BE2C (cell line): ENCODE measurements at places on chromosomes 1 and 21.

DNA sequence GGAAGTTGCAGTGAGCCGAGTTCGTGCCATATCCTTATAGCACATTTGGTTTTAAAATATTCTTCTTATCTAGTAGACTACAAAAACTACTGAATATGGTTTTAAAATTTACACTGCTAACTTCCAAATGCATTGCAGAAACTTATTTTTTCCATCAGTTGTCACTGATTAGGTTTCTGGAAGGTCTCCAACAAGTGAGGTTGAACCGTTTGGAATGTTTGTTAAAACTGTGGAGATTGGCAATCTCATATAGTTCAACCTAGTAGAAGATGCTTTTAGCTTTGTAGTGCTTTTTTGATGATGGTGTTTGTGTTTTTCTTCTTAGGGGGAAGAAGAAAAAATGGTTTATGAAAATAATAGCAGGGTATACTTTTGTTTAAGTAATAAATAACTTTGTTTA is 12.9 kb downstream of the CENPF start:
- no peak for DNase-seq

DNA sequence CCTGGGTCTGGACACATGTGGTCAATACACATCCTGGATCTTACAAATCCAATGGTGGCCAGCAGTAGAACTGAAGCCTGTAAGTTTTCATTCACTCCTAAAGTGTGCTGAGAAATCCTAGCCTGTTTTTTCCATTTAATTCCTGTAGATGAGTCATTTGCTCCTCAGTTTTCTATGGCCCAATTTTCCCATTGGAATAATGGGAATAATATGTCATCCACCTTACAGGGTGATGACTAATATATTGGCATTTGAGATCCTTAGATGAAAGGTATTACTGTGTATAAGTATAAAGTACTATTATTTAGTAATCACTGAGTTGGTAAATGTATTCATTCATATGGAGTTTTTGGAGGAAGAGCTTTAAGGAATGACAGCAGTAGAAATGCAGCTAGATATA is 89.7 kb upstream of the ADAR start:
- no peak for DNase-seq

GRCh38 chr1:4928186-4928585 is 273.8 kb downstream of the AJAP1 start:
- no peak for DNase-seq

- DNase-seq: no peak
Observed at GRCh38 chr1:12447307-12447706, 170.7 kb downstream of the DHRS3 start.

- no peak for DNase-seq
Observed at GRCh38 chr21:41622831-41623548, 115.0 kb upstream of the TMPRSS2 start.

DNA sequence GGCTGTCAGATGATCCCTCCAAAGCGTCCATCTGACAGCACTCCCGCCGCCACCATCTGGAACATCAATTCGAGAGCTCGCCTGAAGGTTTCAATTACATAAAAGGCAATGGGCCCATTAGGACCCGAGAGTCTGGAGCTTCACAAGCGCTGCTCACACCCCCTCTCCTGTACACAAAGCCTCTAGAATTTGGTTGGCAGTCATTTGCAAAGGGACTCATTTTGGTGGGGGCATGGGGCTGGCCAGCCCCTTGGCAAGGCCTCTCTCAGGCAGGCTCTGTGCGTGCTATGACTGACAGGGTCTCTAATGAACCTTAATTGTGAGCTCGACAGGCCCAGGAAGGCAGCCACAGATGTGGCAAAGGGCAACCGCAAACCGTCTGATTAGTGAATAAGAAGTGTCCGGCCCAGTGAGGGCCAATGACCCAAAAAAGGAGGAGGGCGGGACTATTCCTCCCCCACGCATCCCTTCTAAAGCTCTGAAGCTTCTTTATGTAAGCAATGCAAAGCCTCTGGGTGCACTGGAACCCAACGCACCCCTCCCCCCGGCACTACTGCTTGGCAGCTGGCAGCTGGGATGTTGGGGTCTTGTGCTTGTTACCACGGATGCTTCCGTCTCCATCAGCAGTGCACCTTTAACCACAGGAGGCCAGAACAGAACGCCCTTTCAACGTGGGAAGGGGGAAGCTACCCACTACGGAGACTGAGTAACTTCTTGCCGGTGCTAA is 79.4 kb downstream of the CAPZB start:
- DNase-seq: peak; percentile 49

DNA sequence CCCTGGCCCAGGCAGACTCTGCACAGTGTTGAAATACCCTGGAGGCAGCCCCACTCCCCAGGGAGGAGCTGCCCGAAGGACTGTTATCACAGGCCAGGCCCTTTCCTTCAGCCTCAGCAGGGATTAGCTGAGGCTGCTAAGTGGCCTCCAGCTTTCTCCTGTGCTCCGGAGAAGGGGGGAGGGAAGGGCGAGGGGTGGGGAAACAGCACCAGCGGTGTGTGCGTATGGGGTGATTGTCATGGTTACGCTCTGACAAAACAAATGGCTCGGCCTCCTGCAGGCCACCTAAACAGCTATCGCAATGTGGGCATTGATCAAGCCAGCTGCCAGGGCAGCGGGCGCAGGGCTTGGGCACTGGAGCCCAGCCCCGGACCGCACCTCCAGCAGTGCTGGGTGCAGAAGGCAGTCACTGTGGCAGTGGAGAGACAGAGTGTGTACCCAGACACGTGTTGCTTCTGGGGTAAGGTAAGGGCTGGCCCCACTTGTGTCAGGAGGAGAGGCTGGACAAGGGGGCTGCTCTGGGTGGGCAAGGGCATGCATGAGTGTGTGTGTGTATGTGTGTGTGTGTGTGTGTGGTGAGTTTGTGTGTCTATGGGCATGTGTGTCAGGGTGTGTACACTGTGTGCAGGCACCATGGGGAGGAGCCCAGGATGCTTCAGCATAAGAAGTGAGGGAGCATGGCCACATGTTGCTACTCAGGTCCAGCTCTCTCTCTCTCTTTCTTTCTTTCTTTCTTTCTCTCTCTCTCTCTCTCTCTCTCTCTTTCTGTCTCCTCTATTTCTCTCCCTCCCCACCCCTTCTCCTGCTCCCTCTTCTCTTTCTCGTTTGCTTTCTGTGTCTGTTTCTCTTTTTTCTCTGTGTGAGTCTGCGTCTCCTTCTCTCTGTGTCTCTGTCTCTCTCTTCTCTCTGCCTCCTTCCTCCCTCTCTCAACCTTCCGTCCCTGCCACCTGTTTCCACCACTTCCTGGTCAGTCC is at the start of gene VWA5B1:
TSS of gene VWA5B1 (plus strand) at position 252 of the 974 bp plus-strand sequence. CDS start 19,727 bp downstream, outside the sequence.
- peak; percentile 86 for DNase-seq

GRCh38 chr1:51549016-51549619 is 30.1 kb upstream of the EPS15 start:
- DNase-seq: no peak

GRCh38 chr21:46636550-46637285 is 1.2 kb downstream of the PRMT2 start:
- no peak for DNase-seq

GRCh38 chr1:172900376-172900997 is 150.3 kb downstream of the TNFSF18 start:
- no peak for DNase-seq

DNA sequence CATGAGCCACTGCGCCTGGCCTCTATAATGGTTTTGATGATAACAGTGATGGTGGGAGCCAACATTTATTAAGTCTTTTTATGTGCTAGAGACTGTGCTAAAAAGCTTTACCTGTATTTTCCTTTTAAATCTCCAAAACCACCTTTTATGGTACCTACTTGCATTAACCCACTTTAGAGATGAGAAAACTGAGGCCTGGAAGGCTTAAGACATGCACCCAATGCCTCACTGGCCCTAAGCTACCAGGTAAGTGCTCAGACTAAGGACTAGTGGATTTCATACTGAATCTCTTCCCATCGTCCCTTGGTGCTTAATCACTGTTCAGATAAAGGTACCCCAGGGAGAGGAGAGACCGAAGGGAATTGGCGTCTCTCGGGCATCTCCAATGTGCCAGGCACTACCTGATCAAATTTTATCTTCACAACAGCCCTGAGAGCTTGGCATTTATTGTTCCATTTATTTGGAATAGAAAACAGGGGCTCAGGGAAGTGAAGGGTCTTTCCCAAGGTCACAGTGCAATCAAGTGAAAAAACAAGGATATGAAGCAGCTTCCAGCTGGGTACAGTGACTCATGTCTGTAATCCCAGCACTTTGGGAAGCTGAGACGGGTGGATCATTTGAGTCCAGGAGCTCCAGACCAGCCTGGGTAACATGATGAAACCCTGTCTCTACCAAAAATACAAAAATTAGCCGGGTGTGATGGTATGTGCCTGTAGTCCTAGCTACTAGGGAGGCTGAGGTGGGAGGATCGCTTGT is 84.2 kb downstream of the LACTBL1 start:
- no peak for DNase-seq

- no peak for DNase-seq
Observed at GRCh38 chr1:113858418-113858817, 13.1 kb downstream of the PTPN22 start.

DNA sequence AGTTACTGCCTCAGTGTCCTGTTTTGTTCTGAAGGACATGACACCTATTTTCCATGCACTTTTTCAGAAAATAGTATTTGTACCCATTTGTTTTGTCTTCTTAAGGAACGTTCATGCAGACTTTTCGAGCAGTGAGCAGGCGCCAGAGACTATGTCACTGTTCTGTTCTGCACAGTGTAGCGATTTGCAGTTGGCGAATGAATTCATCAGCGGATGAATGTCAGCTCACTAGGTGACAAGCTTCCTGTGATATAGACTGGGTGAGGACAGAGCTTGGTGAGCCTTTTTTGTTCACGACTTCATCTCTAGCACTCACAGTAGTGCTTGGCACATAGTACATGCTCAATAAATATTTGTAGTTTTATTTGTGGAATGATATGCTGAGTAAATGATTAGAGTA is 177.8 kb downstream of the NFIA start:
- DNase-seq: no peak

- DNase-seq: no peak
Observed at GRCh38 chr1:183533617-183534174, 56.6 kb downstream of the NCF2 start.

GRCh38 chr1:165487921-165488320 is 43.0 kb upstream of the RXRG start:
- DNase-seq: no peak

DNA sequence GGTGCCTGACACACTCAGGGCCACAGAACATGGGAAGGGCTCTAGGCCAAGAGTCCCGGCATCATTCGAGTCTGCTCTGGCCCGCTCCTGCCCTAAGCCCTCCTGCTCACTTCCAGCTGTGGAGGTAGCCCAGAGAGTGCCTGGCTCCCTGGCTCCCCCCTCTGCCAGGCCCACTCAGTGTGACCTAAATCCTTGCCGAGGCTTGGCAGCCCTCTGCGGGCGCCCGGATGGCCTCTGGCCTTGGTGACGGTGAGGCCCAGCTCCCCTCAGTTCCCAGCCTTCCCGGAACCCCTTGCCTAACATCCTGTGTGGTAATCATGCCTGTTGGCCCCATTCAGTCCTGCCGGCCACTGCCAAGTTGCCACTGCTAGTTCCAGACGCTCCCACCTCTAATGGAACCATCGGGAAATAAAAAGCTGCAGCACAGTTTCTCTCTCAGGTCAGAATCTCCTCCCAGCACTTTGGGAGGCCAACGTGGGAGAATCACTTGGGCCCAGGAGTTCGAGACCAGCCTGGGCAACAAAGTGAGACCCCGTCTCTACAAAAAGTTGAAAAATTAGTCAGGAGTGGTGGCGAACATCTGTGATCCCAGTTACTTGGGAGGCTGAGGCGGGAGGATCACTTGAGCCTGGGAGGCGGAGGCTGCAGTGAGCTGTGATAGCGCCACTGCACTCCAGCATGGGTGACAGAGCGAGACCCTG is 1.2 kb upstream of the H6PD start:
- no peak for DNase-seq

DNA sequence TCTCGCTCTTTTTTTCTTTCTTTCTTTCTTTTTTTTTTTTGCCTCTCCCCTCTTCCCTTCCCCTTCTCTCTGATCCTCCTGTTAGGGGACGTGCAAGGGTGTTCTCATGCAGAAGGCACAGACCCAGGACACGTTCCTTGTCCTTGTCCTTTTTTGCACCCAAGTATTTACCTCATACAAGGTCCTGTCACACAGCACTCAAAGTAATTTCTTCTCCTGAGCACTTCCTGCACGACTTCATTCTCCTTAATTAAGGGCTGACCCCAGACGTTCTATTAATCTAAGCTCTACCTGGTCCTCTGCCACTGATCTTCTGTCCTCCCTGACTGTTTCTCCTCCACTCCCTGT is 424 bp upstream of the PCNX2 start:
- no peak for DNase-seq

DNA sequence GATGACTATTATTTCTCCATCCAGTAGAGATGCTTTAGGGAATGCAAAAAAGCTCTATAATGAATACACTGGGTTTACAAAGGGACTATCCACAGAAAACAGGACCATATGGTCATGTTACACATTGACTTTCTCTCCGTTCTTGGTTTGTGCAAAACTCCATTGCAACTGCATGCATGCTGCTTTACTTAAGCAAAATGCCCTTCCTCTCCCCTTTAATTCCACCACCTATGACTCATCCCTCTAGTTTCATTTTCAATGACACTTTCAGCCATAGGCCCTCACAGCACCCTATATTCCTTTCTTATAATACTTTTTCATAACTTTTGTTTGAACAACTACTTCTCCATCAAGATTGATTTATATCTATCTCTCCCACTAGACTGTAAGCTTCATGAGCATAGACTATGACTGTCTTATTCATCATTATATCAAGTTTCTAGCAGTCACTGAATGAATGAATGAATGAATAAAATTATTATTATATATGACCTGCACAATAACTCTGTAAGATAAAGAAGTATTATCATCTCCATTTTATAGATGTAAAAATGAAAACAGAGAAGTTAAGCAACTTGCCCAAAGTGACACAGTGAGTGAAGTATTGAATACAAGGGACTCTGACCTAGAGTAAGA is 248.9 kb downstream of the PLPP3 start:
- no peak for DNase-seq

GRCh38 chr21:37061926-37062592 is 10.8 kb downstream of the PIGP start:
- no peak for DNase-seq

DNA sequence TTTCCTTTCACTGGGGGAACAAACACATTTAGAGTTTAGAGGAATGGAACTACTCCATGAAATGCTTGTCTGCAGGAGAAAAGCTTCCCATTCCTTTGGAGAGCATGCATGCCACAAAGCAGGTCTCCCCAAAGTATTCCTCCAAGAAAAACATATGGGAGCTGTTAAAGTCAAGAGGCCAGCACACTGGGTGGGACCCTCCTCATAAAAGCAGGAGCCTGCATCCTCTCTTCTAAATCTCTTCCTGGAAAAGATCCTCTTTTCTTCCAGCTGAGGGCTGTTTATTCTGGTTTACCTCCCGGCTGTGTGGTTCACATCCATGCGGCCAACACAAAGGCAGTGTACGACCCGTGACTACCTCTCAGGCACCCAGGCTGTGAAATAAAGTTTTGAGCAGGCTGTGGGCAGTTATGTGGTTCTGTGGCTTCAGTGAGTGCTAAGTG is 103.4 kb downstream of the TENT5C start:
- DNase-seq: no peak

DNA sequence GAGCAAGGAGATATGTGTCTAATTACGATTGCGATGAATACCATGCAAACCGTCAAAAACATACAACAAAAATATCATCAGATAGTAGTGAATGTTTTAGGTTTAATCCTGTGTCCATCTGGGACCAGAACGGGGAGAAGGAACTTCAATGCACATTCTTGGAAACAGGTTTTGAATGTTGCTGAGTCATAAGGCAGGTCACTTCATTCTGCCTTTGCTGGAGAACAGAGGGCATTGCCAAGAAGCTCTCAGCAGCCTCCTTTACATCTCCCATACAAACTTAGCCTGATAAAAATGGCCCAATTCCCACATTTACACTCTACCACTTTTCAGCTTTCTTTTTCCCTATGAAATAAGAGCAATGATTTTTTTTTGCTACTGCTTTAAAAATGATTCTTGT is 78.0 kb upstream of the KCNJ6 start:
- DNase-seq: no peak
